ENCODE measurements at places on chromosomes 5 and 9. TPM values are rescaled to one million over a fixed set of nuclear protein-coding genes. Genes with fewer than 3 reads are reported as not detected.

DNA sequence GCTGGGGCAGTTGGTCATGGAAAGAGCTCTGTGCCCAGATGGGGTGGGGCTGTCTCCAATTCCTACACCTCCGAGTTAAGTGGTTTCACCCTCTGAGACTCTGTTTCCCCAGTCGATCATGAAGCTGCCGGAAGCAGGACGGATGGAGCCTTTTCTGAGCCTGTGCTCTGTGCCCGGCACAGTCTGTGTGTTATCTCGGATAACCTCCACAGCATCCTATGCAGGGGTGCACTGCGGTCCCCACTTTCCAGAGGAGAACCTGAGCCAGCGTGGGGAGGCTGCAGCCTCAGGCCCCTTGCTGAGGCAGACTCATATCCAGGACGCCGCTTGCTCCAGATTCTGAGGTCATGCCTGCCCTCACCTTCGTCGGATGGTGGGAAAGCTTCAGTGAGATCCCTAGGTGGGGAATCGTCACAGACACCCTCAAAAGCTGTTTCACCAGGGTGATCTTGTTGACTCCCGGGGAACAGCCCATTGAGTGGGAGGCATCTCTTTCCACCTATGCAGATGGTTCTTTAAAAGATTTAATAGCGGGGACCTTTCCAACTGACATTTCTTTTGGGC is 6.9 kb upstream of the COL5A1 start:
- no peaks in the 10 kb centered on the region for H3K27me3 ChIP-seq
- DNase-seq: peak; percentile 4
- H3K4me1 ChIP-seq: no peaks in the 10 kb centered on the region
- no peak overlapping the region for H3K27ac ChIP-seq
- H3K4me3 ChIP-seq: no peak overlapping the region
- no peaks in the 10 kb centered on the region for H3K36me3 ChIP-seq

- H3K27ac ChIP-seq: no peak overlapping the region
- H3K4me3 ChIP-seq: no peak overlapping the region
- H3K36me3 ChIP-seq: peaks cover 44% of the 10 kb centered on the region
- H3K4me1 ChIP-seq: no peaks in the 10 kb centered on the region
- no peak for DNase-seq
These were observed 64.4 kb downstream of the AUH start for GRCh38 chr9:91297306-91297705.

DNA sequence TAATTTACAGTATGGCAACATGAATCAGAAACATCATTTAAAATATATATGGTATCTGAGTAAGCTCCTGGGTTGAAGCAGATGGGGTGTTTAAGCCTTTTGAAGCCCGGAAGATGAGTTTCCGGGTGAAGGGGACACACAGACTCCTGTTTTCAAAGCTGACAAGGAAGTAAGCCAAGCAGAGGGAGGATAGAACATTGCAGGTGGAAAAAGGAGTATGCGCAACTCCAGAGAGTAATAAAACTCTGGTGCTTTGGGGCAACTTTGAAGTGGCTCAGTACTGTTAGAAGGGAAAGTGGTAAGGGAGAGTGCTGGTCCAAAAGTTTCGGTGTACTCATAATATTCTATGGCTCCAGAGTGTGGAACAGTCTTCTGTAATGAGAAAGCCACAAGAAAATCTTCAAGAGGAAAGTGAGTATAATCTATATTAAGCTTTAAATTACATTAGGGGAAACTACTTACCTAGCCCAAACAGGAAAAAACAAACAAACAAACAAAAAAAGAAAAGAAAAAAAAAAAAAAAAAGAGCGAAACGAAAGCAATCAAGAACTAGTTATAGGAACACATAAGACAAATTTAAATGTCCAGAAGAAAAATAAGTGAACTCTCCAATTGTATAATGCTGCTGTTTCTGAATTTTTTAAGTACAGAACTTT is 2.3 kb upstream of the ST8SIA4 start:
- peaks cover 5% of the 10 kb centered on the region for H3K27me3 ChIP-seq
- H3K27ac ChIP-seq: no peak overlapping the region
- no peak for DNase-seq
- no peak overlapping the region for H3K4me3 ChIP-seq
- H3K4me1 ChIP-seq: no peaks in the 10 kb centered on the region

DNA sequence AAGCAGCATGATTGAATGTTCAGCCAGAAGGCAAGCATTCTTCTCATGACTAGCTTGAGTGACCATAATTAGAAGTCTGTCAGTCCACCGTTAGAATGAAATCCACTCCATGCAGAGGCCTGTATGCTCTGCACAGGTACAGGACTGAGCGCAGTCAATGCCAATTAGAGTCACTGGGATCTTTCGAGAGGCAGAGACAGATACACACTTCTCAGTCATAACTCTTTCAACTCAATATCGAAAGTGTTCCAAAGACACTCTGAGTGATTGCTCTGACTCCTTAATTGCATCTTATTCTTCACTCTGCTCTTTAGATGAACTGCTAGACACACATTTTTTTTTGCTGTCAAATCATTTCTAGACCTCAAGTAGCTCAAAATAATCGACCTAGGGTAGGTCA is 203.6 kb downstream of the GABRB2 start:
- no peaks in the 10 kb centered on the region for H3K27me3 ChIP-seq
- H3K4me1 ChIP-seq: no peaks in the 10 kb centered on the region
- no peaks in the 10 kb centered on the region for H3K36me3 ChIP-seq
- no peak overlapping the region for H3K27ac ChIP-seq
- no peak for DNase-seq
- H3K4me3 ChIP-seq: no peak overlapping the region

- H3K27me3 ChIP-seq: no peaks in the 10 kb centered on the region
- H3K27ac ChIP-seq: no peak overlapping the region
- no peaks in the 10 kb centered on the region for H3K4me1 ChIP-seq
- no peaks in the 10 kb centered on the region for H3K36me3 ChIP-seq
- DNase-seq: no peak
These were observed 219.8 kb downstream of the ARL15 start for GRCh38 chr5:54090495-54091120.

The ZNF366 gene
- total RNA-seq: 6.0 TPM

The FNIP1 gene
- 42.7 TPM for total RNA-seq

The TBC1D2 gene
- total RNA-seq: 42.0 TPM

The SPEF2 gene
- total RNA-seq: 33.5 TPM

The IFNB1 gene
- not detected for total RNA-seq

The PPP2R2B gene
- total RNA-seq: 23.2 TPM

The TRPM6 gene
- 0.30 TPM for total RNA-seq

Data from tibial nerve (tissue), 4 donors.